CD4-positive, alpha-beta T cell treated with Interleukin-2 at 100 ng/mL for 4 hours (primary cell): ENCODE measurements at places on chromosomes 7 and 10.

- no peak for DNase-seq
These were observed 137.9 kb upstream of the SEMA3E start for GRCh38 chr7:83786858-83787257.

DNA sequence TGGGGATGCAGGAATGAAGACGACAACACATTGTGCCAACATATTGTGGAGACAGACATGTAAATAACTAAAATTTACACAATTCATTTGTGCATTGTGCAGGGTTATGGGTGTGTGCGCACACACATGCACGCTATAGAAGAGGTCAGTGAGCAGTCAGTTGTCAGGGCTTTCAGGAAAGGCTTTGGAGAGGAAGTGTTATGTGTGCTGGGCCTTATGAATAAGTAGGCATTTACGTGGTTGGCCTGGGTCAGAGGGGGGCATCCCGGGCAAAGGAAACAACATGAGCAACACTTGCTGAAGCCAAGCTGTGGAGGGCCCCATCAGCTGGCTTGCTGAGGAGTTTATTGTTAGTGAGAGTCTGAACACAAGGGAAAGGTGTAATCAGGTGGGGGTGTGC lies 4.1 kb downstream of the PRXL2A start:
- no peak for DNase-seq

DNA sequence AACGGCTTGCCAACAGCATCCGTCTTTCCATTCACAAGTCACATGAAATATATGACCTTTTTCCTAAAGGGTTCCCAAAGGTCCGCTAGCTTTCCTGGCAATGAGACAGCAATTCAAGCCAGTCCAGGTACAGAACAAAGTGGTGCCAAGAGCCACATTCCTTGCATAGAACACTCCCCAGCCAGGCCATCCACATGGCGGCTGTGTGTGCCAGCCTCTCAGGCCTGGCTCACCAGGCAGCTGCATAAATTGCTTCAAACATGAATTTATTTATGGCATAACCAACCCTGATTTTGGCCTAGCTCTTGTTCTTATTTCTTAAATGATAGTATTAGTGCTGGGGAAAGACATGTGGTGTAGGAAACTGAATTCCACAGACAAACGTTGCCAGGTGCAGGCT lies 63.7 kb upstream of the CREB5 start:
- DNase-seq = no peak

DNA sequence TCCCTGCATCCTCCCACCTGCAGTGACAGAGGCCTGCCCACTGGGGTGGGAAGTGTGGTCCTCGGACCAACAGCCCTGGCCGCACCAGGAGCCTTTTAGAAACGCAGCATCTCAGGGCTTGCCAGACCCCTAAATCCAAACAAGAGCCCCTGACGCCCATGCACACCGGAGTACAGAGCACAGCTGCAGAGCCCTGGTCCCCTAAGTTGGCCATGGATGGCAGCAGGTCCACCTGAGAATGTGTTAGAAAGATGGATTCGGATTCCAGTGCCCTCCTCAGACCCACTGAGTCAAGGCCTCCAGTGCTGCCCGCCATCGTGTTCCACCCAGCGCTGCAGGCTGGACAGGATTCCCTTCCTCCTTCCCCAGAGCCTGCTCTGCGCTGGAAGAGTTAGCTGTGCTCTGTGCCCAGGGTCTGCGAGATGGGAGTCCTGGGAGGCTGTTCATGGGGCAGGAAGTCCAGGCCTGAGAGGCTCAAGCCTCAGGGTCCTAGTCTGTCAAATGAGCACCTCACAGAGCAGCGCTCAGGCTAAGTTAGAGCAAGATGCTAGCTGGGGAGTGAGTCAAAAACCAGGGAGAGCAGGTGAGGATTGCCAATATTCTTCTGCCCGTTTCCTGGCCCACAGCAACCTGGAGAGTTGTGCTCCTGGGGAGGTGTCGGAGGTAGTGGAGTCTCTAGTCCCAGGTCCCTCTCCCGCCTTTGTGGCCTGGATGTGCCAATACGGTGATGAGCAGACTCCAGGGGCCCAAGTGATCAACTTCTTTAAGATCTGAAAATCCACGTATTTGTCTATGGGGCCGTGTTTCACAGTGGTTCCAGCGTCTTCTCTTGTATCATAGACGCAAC lies 95.9 kb upstream of the GPR26 start:
- no peak for DNase-seq

- no peak for DNase-seq
These were observed 666.7 kb upstream of the NRP1 start for GRCh38 chr10:34001087-34001580.

- DNase-seq = no peak
These were observed 28.3 kb upstream of the FRMD4A start for GRCh38 chr10:14358886-14359573.

DNA sequence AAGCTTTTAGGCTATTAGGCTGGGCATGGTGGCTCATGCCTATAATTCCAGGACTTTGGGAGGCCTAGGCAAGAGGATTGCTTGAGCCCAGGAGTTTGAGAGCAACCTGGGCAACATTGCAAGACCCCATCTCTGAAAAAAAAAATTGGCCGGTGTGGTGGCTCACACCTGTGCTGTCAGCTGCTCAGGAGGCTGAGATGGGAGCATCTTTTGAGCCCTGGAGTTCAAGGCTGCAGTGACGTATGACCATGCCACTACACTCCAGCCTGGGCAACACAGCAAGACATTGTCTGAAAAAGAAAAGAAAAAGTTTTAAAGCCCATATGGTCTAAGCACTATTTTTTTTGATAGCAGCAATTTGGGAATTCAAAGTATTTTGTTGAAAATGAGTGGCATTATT lies 15.8 kb upstream of the SEC61A2 start:
- DNase-seq = no peak

- no peak for DNase-seq
These were observed 133.3 kb upstream of the HGF start for GRCh38 chr7:81903115-81903514.

DNA sequence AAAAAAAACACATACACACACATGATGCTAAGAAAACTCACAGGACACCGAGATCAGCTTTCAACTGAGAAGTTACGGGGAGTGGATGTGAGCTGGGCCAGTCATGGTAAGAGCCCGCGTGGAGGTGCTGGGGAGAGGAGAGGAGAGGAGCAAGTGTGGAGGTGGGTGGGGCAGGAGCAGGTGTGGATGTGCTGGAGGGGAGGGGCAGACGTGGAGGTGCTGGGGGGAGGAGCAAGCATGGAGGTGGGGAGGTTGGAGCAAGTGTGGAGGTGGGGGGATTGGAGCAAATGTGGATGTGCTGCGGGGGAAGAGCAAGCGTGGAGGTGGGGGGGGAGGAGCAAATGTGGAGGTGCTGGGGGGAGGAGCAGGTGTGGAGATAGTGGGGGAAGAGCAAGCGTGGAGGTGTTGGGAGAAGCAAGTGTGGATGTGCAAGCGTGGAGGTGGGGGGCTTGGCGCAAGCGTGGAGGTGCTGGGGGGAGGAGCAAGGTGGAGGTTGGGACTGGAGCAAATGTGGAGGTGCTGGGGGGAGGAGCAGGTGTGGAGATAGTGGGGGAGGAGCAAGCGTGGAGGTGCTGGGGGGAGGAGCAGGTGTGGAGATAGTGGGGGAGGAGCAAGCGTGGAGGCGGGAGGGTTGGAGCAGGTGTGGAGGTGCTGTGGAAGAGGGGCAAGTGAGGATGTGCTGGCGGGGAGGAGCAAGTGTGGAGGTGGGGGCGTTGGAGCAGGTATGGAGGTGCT lies 24.5 kb upstream of the NCAPG2 start:
- DNase-seq = no peak

DNA sequence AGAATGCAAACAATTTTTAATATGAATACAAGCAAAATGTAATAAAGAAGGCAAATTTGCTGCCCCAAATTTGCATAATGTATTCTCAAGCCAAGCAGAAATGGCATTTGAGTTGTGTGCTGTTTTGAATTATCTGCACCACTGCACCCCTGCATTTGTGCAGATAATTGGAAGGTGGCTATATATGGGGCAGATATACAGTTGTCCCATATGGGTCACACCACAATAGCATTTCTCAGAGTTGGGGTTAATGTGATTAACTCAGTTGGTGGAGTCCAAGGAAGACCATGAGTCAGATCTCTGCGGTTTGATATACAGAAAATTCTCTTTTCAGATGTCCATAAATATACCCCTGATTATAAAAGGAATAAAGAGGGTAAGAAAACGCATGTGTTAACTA lies 68.9 kb upstream of the EXOC4 start:
- DNase-seq = no peak

DNA sequence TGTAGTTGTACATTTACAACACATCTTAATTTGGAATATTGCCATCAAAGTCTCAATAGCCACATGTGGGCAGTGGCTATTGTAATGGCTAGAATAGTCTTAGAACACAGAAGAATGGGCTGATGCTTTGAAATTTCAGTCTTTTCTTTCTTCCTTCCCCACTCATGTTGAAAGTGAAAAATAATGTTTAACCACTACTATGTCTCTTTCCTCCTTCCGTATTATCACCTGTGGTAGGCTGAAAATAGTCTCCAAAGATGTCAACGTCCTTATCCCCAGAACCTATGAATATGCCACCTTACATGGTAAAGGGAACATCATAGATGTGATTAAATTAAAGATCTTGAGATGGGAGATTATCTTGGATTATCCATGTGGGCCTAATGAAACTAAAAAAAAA lies 154.0 kb downstream of the SUGCT start:
- no peak for DNase-seq

GRCh38 chr7:72023926-72024325 lies 388.2 kb downstream of the CALN1 start:
- no peak for DNase-seq

DNA sequence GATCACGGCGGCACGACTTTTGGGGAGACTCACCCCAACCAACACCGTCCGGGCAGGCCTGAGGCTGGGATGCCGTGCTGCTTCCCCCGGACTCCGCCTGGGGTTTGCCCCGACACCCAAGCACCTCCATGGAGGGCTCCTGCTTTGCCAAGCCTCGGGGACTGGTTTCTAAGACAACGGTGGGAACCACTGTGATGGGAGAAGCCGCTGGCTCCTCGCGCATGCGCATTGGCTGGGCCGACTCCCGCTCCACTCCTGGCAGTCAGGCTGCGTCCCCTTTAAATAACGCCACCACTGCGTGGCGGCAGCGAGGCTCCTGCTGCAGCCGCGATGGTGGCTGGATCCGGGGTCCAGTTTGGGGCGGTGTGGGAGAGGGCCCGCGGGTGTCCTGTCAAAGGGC lies 201.0 kb downstream of the ZNF716 start:
- no peak for DNase-seq

DNA sequence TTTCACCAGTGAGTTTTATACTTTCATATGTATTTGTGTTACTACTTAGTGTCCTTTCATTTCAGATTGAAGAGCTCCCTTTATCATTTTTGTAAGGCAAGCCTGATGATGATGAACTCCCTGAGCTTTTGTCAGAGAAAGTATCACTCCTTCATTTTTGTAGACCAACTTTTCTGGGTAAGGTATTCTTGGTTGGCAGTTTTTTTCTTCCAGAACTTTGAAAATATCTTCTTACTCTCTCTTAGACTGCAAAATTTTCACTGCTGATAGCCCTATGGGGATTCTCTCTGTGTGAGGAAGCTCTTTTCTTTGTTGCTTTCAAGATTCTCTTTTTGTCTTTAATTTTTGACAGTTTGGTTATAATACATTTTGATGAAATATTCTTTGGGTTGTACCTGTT lies 35.7 kb downstream of the CCDC7 start:
- no peak for DNase-seq

DNA sequence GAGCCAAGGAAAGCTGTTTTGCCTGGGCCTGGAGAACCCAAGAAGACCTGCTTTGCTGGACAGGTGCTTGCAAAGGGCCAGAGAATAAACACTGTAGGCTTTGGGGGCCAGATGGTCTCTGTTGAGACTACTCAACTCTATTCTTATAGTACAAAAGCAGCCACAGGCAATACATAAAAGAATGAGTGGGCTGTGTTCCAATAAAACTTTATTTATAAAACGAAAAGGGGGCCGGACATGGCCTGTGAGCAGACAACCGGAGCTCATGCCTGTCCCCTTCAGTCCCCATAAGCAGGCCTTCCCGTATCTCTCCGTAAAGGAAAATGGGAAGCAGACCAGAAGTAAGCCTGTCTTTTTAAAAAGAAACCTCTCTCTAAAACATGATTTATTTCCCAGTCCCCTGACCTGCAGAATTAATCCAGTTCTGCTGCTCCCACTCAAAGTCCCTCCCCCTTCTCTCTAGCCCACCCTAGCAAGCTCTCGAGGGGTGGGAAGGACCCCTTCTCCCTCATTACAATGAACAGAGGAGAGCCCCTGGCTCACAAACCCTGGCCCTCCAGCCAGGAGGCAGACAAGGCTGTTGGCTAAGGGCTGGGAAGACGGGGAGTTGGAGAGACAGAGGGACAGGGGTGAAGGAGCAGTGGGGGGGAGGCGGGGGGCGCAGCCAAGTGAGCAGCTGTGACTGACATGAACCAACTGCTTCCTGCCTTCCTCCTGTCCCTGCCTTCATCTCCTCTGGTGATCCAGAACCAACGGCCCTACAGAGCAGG lies 177.8 kb downstream of the NEURL1 start:
- no peak for DNase-seq

DNA sequence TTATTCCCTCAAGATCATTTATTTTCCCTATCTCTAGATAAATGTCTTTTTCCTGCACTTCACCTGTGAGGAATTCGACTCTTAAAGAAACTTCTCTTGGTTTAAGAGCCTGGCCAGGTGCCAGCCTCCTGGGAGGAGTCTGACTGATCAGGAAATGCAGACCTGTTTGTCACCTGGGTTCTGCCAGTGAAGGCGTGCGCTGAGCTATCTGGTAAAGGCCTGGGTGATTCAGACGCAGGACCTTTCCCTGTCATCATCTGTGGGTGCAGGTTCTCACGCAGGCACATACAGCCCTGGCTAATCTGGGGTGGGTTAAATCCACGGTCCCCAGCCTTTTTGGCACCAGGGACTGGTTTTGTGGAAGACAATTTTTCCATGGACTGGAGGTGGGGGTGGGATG lies 65.3 kb upstream of the AQP1 start:
- DNase-seq = no peak

DNA sequence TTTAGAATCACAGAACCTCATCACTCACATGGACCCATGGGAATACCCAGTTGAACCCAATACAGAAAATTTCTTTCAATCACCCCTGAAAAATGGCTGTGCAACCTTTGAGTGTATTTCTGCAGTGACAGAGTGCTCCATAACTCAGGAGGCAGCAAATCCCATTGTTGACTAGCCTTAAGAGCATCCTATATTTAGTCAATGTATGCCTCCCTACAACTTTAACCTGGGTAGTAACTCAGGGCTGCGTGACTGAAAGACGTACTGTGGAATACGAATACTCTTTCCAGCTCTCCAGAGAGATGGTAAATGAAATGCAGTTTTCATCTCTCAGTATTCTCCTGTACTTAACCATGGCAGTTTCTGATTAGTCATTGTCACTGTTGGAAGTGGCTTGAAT lies 573.0 kb upstream of the POM121L12 start:
- no peak for DNase-seq

GRCh38 chr7:27210441-27211083 lies 10.7 kb upstream of the HOXA13 start:
- peak; percentile 27 for DNase-seq
